ENCODE measurements at places on chromosomes 12 and 14.
A peak's percentile ranks its signal among the peaks of the same experiment; 100 is the strongest.

DNA sequence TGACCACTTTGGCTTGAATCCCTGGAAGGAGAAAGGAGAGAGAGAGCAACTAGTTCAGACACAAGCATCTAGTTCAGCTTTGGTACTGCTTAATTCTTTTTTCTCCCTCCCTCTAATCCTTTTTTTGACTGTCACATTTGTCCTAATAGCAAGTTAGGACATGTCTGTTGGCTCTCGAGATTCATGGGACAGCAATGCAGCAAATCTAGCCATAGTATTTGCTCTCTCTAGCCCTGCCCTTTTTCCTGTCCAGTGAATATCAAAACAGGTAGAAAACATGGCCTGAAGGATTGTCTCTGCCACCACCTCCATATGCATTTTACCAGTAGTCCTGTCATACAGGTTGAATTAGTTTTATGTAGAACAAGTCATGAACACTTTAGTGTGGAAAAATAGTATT, 116.4 kb downstream of the PTPRB start:
- no peak for DNase-seq

DNA sequence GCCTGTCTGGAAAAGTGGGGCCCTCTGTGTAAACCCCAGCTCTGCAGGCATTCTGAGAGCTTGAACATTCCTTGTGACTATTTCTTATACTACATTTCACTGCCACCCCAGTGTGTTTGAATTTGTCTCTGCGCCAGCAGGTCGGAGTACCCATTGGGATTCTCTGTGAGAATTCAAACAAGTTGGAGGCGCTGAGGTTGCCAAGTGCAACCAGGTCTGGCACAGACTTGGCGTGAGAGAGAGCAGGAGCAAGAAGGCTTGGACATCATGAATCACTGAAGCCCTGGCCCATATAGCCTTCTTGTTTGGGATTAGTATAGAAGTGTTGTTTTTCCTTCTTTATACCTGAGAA, 33.0 kb upstream of the ATP2A2 start:
- DNase-seq: no peak

- DNase-seq: no peak
These were observed 25.8 kb downstream of the KTN1 start for GRCh38 chr14:55605793-55606192.

DNA sequence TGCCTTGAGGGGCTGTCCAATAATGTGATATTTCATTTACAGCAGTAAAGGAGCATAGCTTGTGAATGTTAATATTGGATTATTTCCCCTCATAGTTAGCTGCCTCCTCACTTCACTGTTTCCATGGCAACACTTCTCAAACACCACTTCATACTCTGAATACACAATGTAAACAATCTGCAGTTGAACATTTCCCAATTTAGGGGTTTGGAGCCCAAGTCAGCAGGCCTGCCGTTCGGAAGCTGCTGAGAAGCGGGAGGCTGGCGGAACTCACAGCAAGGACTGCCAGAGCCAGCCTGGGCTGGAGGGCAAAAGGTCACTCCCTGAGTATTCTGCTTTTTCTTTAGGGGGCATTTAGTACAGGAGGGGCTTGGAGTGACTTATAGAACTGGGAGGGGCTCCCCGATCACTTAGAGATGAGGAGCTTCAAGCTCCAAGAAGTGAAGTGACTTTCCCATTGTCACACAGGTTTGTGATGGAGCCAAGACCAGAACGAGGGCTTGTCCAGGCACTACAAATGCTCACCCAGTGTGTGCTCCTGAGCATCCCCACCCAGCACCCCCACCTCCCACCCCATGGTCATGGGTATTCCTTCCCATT, 12.1 kb upstream of the SLC24A4 start:
- no peak for DNase-seq

- no peak for DNase-seq
These were observed at the start of gene ACVRL1 for GRCh38 chr12:51907083-51907855. Gene ACVRL1, plus strand, starts transcription at chr12:51907504. Its CDS starts 4,971 bp downstream, at chr12:51912475.

DNA sequence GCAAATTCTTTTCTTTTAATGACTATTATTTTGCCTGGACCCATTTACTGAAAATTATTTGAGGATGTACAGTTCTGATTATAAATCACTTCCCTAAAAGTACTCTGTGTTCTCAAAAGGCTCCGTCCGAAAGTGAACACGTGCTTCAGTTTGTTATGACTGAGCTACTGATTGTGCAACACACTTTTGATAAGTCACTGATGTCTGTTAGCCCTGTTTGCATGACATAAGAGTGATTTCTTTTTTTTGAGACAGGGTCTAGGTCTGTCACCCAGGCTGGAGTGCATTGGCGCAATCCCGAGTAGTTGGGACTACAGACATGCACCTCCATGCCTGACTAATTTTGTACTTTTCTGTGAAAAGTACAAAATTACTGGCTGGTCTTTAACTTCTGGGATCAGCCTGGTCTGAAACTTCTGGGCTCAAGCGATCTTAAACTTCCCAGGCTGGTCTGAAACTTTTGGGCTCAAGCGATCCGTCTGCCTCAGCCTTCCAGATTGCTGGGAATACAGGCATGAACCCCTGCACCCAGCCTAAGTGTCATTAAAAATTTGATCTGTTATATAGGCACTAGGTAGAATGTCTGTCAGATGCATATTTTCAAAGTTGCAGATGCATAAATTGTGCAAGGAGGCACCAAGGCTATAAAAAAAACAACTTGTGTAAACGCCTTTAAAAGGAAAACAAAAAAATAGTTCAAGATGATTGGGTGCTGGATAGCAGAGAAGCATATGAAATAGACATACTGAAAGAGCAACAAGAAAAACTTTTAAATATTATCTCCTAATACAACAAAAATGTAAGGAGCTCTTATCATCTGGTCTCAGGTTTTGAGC, 111.5 kb downstream of the SRGAP1 start:
- DNase-seq: peak; percentile 50
